ENCODE measurements at places on chromosomes 6 and 20.

DNA sequence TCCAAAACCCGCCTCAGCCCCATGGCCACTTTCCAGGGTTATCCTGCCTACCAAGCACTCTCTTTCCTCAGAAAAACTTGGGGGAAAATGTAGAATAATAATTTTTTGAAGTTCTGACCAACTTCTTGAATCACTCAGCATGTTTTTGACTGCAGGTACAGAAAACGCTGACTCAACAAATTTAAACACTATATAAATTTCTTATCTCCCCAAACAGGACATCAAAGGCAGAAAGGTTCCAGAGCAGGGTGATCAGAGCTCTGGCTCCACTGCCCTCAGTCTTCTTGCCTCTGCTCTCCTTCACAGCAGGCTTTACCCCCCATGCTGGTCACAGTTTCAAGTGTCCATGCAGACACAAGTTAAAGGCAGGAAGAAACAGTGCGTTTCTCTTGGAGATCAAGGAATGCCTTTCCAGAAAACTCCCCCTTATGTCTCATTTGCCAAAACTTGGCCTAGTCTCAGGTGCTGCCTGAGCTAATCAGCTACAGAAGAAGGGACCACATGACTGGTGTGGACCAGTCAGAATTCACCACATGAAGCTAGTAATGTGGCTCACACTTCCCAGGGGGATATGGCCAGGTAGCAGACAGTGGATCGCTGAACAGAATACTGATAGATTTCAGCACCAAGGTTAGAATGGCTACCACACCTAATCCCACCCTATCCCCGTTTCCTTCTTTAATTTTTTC, 24.4 kb upstream of the SLC17A3 start:
- no peak for DNase-seq

DNA sequence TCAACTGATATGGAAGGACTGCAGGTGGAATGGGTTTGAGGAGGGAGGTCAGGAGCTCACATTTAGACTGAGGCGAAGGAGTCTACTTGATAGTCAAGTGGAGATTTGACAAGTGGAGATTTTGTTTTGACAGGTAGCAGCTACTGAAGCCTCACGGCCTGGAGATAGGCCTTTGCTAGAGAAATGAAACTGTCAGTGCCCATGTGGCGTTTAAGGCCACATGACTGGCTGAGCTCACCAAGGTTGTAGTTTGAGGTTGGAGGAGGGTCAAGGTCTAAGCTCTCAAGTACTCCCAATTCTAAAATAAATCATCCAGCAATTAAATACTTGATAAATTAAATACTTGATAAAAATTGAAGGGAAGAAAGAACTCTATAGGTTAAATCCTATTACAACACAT, 80.1 kb upstream of the C6orf118 start:
- DNase-seq = no peak

DNA sequence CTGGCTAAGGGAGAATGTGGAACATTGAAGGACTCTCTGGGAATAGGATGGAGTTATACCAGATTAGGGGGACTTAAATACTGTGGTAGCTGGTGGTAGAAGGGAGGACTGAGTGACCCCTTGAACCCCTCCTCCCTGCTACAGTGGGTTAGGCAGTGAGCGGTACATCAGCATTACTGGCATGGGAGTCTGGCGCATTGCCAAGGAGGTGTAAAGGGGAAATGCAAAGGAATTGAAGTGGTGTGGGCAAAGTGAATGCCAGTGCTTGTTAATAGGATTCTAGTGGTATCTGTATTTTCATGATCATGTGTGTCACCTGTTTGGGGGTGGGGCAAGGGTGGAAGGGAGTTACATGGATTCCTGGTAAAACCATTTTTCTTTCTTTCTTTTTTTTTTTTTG, 60.1 kb downstream of the GFRA4 start:
- no peak for DNase-seq

- no peak for DNase-seq
These were observed 76.7 kb downstream of the FOXC1 start for GRCh38 chr6:1686117-1687098.

DNA sequence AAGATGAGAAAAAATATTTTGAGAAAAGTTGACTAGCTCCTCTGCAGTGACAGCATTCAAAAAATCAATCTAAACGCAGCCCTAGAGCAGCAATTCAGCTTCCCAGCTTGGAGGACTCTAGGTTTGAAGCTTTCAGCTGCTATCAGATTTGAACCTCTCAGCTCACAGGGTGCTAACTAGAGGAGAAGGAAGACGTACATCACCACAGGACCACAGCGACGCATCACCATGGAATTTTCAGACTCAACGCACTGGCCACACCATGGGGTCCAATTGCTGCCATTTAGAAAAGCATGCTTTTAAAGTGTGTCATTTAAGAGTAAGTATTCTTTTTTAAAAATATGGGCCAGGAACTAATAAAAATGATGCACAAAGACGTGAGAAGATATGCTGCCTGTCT, 45.0 kb upstream of the FUCA2 start:
- no peak for DNase-seq

DNA sequence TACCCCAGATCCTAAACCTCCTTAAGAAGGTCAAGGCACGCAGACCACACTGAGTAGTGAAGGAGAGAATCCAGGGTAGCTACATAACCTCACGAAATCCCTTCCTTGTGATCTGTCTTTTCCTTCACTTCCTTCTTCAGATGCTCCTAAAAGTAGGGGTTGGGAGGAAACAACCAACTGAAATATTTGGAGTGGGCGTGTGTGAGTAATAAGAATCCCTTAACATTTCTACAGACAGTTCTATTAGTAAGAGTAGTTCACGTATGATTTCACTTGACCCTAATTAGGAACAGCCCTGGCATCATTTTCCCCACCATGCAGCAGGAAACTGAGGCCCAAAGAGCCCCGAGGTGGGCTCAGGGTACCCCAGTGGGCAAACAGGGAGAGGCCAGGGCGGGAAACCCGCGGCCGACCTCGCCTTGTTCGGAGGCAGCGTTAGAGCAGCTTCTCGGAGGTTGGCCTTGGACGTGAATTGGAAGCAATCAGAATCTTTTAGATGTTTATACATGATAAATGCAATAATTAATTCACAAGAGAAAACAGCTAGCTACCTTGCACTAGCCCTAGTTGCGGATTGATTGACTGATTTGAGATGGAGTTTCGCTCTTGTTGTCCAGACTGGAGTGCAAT, 859 bp upstream of the RAE1 start:
- no peak for DNase-seq

GRCh38 chr20:57133926-57134650, 132.4 kb downstream of the BMP7 start:
- DNase-seq = no peak

- no peak for DNase-seq
These were observed 3.9 kb upstream of the RBM24 start for GRCh38 chr6:17277256-17277655.

DNA sequence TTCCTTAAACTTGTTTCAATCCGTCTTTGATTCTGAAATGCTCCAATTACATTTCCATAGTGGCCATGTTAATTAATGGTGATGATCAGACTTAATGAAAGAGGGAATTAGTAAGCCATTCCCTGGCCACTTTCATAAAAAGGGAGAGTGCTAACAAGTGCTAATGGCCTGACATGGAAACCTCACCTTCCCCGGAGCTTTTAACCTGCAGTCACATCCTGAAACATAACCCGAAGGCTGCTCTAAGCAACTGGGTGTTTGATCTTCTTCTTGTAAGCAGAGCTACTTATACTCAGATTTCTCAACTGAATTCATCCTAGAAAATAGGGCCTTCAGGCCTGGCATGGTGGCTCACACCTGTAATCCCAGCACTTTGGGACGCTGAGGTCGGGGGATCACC, 67.1 kb upstream of the ZMYND8 start:
- no peak for DNase-seq

- DNase-seq = no peak
These were observed 170.3 kb upstream of the AHI1 start for GRCh38 chr6:135667691-135668455.

DNA sequence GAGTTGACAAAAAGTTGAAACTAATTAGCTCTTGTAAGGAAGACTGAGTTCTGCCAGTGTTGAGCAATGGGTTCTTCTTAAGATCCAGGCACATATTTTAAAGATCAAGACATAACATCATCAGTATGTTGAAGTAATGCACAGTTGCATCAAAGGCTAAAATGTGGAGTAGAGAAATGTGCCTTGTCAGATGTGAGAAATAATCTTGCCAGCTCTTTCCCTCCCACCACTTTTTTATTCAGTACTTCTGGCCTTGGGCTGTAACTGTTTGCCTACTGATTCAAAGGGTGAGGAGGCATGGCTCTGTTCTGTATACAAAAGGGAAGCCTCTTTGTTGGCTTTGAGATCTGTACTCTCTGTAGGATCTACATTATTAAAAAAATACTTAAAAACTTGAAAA, 13.1 kb downstream of the PKIB start:
- DNase-seq = no peak

DNA sequence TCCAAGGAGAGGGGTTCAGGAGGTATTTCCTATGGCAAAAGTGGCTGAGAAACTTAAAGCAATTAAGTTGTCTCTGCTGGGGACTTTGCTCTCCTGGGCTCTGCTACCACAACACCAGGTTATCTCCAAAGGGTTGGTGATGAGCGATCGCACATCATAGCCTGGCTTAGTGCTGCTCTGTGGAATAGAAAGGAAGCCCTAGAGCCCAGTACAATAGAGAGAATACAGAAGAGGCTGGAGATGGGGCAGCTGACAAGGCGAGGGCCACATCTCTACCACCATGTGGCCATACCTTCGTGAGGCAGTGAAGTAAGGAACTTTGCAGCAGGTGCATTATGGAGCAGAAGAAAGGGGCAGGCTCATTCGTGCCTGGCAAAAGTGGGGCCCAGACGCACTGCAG, 8.6 kb upstream of the TMC2 start:
- no peak for DNase-seq

DNA sequence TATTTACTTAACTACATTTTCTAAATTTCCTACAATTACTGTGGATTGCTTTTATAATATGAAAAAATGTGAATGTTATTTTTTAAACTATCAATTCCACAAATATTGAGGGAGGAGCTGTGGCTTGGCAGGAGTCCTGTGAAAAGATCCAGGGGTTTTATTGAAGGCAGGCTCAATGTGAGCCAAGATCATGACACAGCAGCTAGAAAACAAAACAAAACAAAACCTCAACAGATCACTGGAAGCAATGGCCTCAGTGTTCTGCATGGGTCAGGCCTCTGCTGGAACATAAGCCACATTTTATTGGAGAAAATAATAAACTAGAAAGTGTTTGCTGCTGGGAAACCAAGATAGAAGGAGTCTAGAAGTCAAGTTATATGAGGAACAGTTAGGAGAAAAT, 19.4 kb upstream of the RCAN2 start:
- DNase-seq = no peak
